Activated T-helper 17 cell treated with anti-CD3 and anti-CD28 coated beads, Interleukin-2, amount 50 U/mL, for 72 hours (primary cell): ENCODE measurements at places on chromosomes 7 and 10. TPM values are rescaled to one million over a fixed set of nuclear protein-coding genes. Genes with fewer than 3 reads are reported as not detected.

The MDFIC gene
- total RNA-seq = 64.1 TPM

The CHAT gene
- total RNA-seq = not detected

The ACSM6 gene
- not detected for total RNA-seq

The CALCR gene
- total RNA-seq = not detected

DNA sequence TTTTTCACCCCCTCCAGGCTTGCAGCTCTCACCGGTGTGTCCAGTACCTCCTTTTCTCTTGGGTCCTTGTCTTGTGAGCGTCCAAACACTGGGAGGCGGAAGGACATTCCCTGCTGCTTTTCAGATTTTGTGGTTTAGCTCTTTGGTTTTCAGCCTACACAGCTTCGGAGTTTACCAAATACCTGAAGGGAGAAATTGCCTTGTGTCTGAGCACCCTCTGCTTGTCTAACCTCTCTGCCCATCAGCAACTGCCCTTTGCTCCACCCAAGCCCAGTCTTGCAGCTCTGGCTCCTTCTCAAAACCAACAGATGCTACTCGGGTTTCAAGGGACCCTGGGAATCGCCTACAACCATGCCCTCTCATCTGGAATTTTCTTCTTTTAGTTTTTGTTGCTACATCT is 519.1 kb upstream of the IGFBP3 start:
- ATAC-seq = no peak

DNA sequence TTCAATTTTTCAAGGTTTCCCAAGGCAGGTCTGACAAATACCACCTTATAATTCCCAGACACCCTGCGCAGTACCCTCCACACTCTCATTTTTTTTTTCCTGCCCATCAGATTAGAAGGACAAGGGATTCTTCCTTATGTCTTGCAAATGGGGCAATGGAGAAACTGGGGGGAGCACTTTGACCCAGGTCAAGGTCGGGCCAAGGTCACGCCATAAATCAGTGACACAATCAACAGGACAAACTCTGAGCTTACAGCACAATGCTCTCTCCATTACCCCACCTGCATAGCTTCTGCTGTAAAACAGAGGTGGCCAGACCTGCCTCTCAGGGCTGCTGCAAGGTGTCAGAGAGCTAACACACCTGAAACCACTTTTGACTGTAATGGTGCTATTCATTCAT is 254.4 kb upstream of the ZMIZ1 start:
- ATAC-seq = no peak

DNA sequence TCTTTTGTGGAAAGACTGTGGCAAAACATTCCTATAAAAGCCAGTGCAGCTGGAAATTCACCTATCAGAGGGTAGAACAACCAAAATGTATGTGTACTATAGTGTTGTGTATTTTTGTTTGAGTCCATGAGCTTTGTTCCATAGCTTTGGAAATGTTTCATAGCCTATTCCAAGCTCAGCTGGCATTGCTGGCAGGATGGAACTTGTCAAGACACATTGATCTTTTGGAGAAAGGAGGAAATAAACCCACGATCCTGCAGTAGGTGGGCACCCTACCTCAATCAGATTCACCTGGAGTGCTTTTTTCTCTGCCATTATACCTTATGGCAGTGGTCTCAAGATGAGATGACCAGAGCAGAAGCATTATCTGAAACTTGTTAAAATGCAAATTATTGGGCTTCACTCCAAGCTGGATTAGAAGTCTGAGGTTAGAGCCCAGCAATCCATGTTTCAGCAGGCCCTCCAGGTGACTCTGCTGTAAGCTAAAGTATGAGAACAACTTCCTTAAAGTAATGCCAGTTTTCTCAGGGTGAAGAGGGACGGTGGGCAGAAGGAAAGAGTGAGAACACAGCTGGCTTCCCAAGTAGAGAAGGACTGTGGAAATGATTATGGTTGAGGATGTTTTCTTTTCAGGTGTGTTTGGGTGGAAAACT is 30.3 kb upstream of the CDK1 start:
- no peak for ATAC-seq

DNA sequence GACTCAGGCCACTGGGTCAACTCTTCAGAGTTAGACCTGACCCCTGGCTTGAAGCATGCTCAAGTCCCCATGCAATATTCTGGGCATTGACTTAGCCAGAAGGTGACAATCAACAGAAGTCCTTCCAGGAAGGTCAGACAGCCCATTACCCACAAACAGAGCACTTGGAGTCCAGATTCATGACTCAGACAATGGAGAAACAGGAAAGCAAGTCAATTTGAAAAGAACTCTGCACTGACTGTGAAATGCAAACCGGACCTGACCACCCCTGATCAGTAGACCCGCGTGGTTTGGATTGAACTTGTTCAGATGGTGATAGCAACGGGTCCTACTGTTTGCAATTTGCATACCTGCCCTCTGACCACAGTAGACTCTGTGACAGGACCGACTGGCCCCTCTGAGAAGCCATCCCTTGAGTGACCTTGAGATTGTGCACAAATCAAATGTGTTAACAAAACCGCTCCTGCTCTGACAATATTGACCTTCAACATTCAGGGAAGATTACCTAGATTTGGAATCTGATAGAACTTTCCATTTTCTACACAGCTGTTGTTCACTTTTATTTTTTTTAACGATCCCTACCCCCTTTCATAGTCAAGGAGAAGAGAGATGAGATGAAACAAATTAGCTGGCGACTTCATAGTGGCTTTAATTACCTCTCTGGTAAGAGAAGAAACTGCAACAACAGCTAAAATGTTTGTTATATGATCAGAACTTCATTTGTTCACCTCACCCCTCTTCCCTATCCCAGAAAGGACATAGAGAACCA is 138.7 kb downstream of the NRP1 start:
- ATAC-seq = no peak

GRCh38 chr7:155603205-155603857 is 41.1 kb upstream of the RBM33 start:
- no peak for ATAC-seq

DNA sequence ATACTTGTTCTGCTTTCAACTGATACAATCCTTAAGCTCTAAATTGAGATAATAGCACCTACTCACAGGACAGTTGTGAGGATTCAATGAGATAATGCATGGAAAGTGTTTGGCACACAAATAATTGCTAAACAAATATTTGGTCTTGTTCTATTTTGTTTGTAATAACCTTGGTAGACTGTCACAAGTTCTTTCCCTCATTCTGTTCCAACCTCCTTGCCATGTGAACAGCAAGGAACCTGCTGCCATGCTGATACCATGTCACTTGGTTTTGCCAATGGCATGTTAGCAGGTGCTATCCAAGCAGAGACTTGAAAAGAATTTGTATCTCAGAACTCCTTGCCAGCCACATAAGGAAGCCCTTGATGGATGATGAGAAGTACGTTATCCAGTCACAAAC is 24.8 kb upstream of the TECTB start:
- no peak for ATAC-seq

DNA sequence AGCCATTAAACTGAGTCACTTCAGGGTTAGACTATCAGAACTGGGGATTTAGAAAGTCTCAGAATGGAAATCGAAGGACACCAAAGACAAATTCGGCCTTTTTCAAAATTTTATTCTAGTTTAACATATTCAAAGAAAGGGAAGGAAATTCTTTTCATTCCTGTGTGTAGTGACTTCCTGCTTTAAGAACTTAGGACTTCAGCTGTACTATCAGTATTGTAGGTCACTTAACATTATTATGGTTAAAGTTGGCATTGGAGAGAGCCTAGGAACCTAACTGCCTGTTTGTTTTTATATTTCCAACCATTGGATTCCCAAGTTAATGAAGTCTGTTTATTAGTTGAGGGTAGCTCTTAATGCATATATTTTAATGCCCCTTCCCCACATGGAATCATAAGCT is 63.7 kb downstream of the PTEN start:
- no peak for ATAC-seq

DNA sequence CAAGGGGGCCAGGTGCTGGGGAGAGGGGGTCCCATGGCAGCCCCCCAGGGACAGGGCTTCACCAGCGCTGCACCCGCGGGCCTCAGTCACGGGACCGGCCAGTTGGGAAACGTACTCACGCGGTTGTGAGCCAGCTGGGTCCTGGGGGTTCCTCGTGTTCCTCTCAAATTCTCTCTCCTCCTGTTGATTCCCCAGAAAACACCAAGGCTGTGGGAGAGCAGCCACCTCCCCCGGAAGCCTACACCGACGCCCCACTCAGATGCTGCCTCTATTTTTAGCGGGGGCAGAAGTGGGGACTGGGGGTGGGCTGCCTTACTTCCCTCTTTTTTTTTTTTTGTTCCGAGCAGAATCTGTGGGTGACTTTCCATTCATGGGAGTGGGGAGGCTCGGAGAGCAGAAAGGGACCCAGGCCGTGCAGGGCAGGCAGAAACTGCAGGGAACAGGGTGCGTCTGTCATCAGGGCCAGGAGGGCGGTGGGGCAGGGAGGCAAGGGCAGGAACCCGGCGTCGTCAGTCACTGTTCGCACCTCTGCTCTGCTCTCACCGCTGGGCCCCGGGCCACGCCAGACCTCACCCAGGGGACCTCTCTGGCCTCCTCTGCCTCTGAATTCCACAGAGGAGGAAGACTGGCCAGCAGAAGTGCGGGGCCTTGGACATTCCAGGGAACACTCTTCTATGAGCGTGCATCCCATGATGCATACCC is 63.1 kb downstream of the CARD11 start:
- ATAC-seq = no peak

GRCh38 chr7:113784316-113784715 is 134.5 kb downstream of the PPP1R3A start:
- no peak for ATAC-seq

- no peak for ATAC-seq
Observed at GRCh38 chr10:13971601-13972475, 358.9 kb downstream of the FRMD4A start.

- ATAC-seq = peak; percentile 65
Observed at GRCh38 chr7:24572997-24573553, at the start of gene PALS2. PALS2 (plus strand) TSS chr7:24573452; CDS start chr7:24623668, 50,216 bp downstream.

GRCh38 chr10:111429288-111430028 is 352.6 kb downstream of the ADRA2A start:
- no peak for ATAC-seq

DNA sequence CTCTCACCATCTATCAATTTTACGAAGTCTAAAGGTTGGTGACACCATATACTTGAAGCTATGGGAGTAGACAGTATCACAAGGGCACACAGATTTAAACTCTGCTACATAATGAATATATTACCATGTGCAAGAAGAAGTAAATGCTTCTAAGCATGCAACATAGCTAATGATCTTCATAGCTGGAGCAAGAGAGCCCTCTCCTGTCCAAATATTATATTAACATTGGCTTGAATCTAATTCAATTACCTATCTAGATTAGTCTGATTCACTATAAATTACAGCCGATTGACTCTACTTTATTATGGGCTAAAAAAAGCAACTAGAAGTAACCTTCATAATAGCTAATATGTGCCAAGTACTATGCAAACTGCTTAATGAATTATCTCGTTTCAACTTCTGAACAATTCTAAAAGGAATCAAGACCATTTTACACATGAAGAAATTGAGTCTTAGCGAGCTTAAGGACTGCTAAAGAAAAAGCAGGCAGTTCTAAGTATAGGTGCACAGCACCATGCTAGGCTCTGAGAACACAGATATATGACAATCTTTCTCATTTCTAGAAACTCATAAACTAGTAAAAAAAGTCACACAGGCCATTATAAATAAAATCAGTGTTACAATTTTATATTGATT is 21.9 kb downstream of the FRA10AC1 start:
- ATAC-seq = no peak

DNA sequence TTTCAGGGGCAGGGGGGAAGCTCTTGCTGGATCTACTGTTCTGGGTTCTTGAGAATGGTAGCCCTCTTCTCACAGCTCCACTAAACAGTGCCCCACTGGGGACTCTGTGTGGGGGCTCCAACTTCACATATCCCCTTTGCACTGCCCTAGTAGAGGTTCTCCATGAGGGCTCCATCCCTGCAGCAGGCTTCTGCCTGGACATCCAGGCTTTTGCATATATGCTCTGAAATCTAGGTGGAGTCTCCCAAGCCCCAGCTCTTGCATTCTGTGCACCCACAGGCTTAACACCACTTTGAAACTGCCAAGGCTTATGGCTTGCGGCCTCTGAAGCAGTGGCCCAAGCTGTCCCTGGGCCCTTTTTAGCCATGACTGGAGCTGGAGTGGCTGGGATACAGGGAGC is 150.7 kb downstream of the LRMDA start:
- ATAC-seq = no peak

- no peak for ATAC-seq
Observed at GRCh38 chr7:150466477-150466876, 16.0 kb downstream of the GIMAP8 start.

DNA sequence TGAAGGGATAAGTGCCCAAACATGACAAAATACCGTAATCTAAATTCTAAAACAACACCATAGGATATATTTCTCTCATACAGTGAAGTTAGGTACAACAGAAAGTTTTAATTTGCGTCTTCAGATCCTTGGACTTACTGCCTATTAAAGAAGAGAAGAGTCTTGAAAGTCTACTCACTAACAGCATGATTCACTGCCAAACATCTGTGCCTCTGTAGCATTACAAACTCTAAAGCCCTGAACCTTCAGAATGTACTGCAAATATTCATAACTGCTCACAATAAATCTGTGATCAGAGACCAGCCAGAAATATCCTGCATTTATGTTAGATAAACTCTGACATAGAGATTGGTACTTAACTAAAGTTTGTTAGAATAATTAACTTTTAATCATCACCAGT is 365.3 kb downstream of the PARD3 start:
- no peak for ATAC-seq

DNA sequence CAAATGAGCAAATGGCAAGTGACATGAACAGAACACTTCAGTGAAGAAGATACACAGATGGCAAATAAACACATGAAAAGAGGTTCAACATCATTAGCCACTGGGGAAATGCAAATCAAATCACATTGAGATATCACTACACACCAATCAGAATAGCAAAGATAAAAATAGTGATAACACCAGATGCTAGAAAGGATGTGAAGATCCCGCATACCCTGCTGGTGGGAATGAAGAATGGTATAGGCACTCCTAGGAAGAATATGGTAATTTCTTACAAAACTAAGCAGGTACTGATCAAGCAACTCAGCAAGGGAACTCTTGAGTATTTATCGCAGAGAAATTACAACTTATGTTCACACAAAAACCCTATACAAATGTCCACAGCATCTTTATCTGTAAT is 11.2 kb downstream of the LAMB4 start:
- ATAC-seq = no peak
